ENCODE measurements at places on chromosomes 13 and 19.
A peak's percentile ranks its signal among the peaks of the same experiment; 100 is the strongest.

DNA sequence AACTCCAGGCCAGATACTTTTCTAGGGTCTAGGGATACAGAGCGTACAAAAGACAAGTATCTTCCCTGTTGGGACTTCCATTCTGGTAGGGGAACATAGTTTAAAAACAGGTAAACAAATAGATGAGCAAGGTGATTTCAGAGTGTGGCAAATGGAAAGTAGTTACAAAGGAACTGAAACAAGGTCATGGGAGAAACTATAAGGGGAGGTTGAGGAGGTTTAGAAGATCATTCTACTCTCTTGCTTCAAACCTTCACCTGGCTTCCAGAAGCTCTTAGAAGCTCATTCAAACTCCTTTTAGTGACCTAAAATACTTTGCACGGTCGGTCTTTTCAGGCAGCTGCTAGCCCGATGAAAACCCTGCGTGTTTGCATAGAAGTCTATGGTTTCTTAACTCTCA lies 9.1 kb downstream of the FFAR2 start:
- no peak for DNase-seq

GRCh38 chr19:31946491-31946890 lies 398.9 kb upstream of the ZNF507 start:
- DNase-seq = peak; percentile 50

DNA sequence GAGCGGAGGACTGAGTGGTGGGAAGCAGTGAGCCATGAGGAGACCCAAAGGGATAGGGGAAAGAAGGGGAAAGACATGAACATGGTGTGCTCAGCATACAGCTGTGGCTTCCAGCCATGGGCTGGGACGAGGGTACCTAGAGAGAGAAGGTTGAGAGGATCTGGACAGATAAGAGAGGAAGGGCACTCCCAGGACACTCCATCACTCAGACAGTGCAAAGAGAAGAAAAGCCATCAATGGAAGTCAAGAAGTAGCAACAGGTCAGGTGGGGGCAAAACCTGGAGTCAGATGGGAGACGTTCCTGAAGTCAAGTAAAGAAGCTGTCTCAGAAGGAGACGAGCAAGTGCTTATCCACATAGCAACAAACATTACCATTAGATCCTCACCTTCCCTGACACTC lies 40.2 kb upstream of the UBAC2 start:
- DNase-seq = no peak

GRCh38 chr13:101714195-101714594 lies 261.7 kb downstream of the ITGBL1 start:
- no peak for DNase-seq

DNA sequence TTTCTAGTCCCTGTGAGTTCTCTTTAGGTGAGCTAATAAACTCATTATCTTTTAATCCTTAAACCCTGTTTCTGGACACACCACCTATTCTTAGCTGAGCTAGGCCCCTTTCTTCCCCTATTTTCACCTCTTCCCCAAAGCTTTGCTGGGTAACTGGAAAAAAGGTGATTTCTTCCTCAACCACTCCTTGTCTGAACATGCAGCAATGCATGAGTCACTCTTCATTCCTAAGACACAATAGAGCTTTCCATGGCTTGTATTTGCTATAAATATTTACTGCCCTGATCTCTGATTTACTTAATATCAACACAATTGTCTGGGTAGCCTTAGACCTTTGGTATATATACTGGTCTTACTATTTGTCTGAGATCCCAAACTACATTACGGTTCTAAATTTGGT lies 370.9 kb downstream of the KLF5 start:
- no peak for DNase-seq

DNA sequence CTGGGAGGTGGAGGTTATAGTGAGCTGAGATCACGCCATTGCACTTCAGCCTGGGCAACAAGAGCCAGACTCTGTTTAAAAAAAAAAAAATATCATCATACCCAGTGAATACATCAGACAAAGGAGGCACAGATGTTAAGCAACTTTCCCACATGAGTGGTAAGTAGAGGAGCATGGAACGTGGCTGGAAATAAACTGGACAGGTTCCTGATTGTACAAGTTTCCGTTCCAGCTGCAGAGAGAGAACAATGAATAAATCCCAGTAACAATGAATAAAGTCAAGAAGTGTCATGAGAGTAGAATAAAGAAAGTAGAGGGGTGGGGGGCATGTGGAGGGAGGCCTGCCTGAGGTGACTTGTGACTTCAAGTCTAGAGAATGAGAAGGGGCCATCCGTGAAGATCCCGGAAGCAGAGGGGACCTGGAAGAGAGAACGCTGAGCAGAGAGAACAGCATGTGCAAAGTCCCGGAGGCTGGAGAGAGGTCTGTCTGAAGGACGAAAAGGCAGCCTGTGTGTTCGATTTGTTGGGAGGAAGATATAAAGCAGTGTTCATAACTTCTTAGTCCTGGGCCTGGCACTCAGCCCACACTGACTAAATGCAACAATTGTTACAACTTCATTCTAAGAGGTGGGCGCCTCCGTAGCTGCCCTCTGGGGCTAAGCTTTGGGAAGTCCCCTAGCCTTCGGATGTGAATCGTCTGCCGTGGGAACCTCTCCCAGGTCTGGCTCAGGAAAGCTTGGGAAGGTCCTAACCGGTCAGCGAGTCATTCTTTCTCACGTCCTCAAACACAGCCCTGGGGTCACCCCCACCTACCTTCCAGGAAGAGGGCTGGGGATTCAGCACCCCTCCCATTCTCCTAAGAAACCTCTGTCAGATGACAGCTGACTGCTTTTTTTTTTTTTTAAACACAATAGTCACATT lies 15.3 kb upstream of the ARHGEF18 start:
- DNase-seq = no peak

DNA sequence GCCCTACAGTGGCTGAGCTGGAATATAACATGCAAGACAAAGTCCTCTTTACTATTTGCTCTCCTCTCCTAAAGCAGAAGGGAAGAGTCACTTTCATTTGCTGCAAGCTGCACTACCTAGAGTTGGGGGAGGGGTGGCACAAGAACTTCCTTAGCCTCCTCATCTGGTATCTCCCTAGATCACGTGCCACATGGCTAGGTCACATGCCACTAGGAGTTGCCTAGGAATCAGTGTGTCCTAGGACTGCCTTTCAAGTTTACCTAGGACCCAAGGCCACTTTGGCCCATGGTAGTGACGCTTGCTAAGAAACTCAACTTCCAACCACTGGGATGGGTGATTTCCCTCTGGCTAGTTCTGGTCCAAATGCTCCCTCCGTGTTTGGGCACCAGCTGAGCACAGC lies 625.2 kb downstream of the DIAPH3 start:
- no peak for DNase-seq

DNA sequence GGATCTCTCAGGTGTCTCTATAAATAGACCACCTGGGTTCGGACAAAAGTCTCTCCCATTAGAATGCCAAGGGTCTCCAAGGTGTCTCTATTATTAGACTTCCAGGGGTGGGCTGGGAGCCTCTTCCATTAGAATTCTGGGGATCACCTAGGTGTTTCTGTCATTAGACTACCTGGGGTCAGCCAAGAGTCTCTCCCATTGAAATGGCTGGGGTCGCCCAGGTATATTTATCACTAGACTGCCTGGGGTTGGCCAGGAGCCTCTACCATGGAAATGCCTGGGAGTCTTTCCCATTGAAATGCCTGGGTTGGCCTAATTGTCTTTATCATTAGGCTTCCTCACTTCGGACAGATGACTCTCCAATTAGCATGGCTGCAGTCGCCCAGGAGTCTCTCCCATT lies 1565.5 kb downstream of the UQCRFS1 start:
- DNase-seq = no peak
